ENCODE measurements at places on chromosomes 13 and 19. TPM values are rescaled to one million over a fixed set of nuclear protein-coding genes. Genes with fewer than 3 reads are reported as not detected.

KLK15 gene
- 2.7 TPM for polyA plus RNA-seq

MRPL54 gene
- 151 TPM for polyA plus RNA-seq

ZNF439 gene
- 4.5 TPM for polyA plus RNA-seq

PRR12 gene
- 4.9 TPM for polyA plus RNA-seq

COL4A1 gene
- 53.0 TPM for polyA plus RNA-seq

FLT3LG gene
- 7.4 TPM for polyA plus RNA-seq

LMTK3 gene
- polyA plus RNA-seq: 4.2 TPM

IGSF23 gene
- not detected for polyA plus RNA-seq

ADGRE2 gene
- 0.15 TPM for polyA plus RNA-seq

UPK1A gene
- polyA plus RNA-seq: 0.32 TPM

ZNF296 gene
- 1.2 TPM for polyA plus RNA-seq

VSTM2B gene
- polyA plus RNA-seq: not detected

SLC25A41 gene
- 0.69 TPM for polyA plus RNA-seq

KCNK6 gene
- polyA plus RNA-seq: 2.2 TPM

PCSK4 gene
- 5.5 TPM for polyA plus RNA-seq

TPTE2 gene
- polyA plus RNA-seq: not detected

CRB3 gene
- polyA plus RNA-seq: 51.9 TPM

SPACA6 gene
- polyA plus RNA-seq: 18.9 TPM

ERICH4 gene
- 23.1 TPM for polyA plus RNA-seq

ERICH6B gene
- not detected for polyA plus RNA-seq

SERPINE3 gene
- not detected for polyA plus RNA-seq

SIX5 gene
- polyA plus RNA-seq: 15.2 TPM

CACNA1A gene
- polyA plus RNA-seq: 0.30 TPM

OVOL3 gene
- not detected for polyA plus RNA-seq

SLC7A9 gene
- polyA plus RNA-seq: 40.0 TPM

URAD gene
- not detected for polyA plus RNA-seq

SYNGR4 gene
- not detected for polyA plus RNA-seq

GNA15 gene
- 1.7 TPM for polyA plus RNA-seq

SPART gene
- 47.8 TPM for polyA plus RNA-seq
